ENCODE measurements at places on chromosomes 2 and 18.
A peak's percentile ranks its signal among the peaks of the same experiment; 100 is the strongest.

DNA sequence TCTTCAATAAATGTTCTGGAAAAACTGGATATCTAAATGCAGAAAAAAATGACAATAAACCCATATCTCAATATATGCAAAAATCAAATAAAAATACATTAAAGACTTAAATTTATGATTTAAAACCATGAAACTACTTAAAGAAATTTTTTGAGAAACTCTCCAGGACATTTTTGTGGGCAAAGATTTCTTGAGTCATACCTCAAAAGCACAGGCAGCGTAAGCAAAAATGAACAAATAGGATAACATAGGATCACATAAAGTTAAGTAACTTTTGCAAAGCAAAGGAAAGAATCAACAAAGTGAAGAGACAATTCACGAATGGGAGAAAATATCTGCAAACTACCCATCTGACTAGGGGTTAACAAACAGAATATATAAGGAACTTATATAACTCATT, 1545.5 kb downstream of the SUCLG1 start:
- no peak for DNase-seq

GRCh38 chr18:53531896-53532295, 692.6 kb downstream of the MBD2 start:
- DNase-seq = no peak

DNA sequence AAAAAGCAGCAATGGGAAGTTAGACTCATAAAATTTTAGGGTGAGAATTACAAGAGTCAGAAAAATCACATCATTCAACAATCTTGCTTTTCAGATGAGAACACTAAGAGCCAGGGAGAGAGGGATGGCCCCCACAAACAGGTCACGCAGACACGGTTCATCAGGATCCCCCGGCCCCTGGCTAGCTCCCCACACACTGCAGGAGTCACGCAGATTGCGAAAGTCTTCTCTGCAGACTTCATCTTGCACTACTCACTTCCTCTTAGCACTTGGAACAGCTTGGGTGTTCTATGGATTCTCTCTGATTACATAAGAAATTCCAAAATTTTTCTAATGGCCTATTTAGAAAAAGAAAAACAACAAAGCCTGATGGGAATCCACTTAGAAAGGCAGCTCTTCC, 21.6 kb upstream of the SULT1C2 start:
- DNase-seq = no peak

GRCh38 chr18:25957017-25957416, 133.4 kb downstream of the SS18 start:
- DNase-seq = no peak

- DNase-seq = peak; percentile 21
Measured at GRCh38 chr2:10424051-10424450, 24.1 kb downstream of the ODC1 start.

- DNase-seq = peak; percentile 99
Measured at GRCh38 chr2:144519934-144520731, at the start of gene ZEB2. Gene ZEB2 (minus strand): TSS chr2:144520119. CDS start chr2:144517350, 2,769 bp downstream.

GRCh38 chr2:42895134-42895790, 102.9 kb upstream of the HAAO start:
- no peak for DNase-seq

GRCh38 chr2:207779523-207779922, 9.8 kb upstream of the FZD5 start:
- no peak for DNase-seq

- DNase-seq = no peak
Measured at GRCh38 chr2:105834931-105835330, 90.2 kb downstream of the NCK2 start.

DNA sequence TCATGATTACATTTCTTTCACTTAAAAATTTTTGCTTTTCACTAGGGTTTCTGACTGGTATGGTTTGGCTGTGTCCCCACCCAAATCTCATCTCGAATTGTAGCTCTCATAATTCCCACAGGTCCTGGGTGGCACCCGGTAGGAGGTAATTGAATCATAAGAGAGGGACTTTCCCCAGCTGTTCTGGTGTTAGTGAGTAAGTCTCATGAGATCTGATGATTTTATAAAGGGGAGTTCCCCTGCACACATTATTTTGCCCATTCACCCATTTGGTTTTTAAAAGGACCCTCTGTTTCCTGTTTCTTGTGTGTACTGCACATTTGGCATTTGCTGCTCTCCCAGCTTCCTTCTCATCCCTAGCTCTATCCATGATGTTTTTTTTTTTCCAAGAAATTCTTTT, 27.8 kb upstream of the NETO1 start:
- DNase-seq = no peak

GRCh38 chr2:121707344-121707919, 29.2 kb downstream of the NIFK start:
- no peak for DNase-seq

- peak; percentile 33 for DNase-seq
Measured at GRCh38 chr2:48600204-48600813, 17.3 kb upstream of the GTF2A1L start.

GRCh38 chr2:180456801-180457200, 449.7 kb upstream of the CWC22 start:
- no peak for DNase-seq

DNA sequence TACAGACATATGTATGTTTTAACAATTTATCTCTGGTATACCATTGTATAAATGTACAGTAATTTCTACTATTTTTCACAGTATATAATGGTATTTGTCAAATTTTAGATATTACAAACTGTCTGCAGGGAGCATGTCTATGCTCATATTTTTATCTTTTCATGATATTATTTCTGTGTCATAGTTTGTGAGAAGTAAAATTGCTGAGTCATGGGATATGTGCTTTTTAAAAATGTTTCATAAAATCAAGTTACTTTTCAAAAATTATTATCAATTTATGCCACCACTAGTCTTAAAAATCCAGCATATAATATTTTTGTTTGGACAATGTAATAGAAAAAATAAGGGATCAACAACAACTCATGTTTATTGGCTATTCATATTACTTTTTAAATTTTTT, 9.1 kb upstream of the ZNF804A start:
- DNase-seq = no peak

GRCh38 chr18:22309191-22309590, 108.5 kb downstream of the CTAGE1 start:
- peak; percentile 24 for DNase-seq

GRCh38 chr2:40240070-40240469, 211.8 kb downstream of the SLC8A1 start:
- peak; percentile 88 for DNase-seq

GRCh38 chr2:124704071-124704925, 679.2 kb downstream of the CNTNAP5 start:
- DNase-seq = no peak

- DNase-seq = no peak
Measured at GRCh38 chr2:230473378-230473777, 57.4 kb downstream of the SP100 start.

GRCh38 chr2:228273159-228273558, 91.7 kb upstream of the SPHKAP start:
- no peak for DNase-seq

All from skin of body (tissue), 3 donors.